Activated CD4-positive, alpha-beta T cell treated with anti-CD3 and anti-CD28 coated beads, Interleukin-10, Interleukin-2, amounts not matched to agents 100 ng/mL and 50 ng/mL, durations not matched to agents 16 hours and 8 hours (primary cell): ENCODE measurements at places on chromosomes 3 and 15.

GRCh38 chr15:24899795-24900194, 55.0 kb upstream of the SNRPN start:
- no peak for DNase-seq

DNA sequence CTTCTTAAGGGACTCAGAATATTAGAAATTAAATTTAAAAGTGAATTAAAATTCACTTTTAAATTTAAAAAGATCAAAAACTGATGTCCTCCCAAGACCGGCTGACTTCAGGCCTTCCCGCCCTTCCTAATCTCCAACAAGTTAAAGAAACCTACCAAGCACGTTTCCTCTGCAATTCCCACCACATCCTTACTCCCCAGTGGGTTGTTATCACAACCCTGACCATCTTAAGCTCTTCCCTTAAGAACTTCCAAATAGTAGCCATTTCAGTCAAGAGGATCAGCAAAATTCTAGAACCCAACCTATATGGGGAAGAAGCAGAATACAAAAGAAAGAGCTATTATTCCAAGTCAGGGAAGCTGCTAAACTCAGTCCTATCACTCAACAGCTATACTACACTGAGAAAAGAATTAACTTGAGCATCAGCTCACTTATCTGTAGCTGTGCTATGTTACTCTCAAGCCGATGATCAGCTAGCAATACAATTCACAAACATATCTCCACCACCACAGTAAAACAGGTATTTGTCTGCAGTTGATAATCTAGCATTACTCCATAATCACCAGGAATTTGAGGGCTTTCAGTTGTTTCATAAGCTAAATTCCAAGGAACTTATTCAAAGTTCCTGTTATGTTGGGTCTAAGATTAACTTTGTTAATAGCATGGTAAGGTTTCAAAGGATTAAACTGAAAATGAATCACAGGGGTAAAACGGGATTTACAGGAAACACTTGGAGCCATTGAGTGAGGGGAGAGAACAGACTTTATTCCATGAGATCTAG, 14.3 kb downstream of the ABCC5 start:
- DNase-seq, result no peak

GRCh38 chr3:170740726-170741591, 129.0 kb downstream of the RPL22L1 start:
- no peak for DNase-seq

DNA sequence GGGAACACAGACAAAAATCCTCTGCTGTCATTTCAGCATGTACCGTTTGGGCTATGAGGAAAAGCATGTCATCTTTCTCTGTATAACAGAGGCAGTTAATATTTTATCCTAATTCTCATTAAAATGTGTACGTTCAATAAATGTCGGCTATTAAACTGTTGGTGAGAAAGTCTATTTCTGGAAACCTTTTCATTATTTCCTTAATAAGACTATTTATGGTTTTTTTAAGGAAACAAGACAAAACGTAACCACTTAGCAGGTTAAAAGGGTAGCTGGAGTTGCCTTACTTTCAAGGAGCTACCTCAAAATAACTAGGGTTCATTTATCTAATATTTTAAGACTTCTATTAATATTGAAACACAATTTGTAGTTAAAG, 1.8 kb upstream of the STT3B start:
- no peak for DNase-seq

GRCh38 chr3:32757618-32758374, 60.0 kb upstream of the TRIM71 start:
- DNase-seq, result no peak

DNA sequence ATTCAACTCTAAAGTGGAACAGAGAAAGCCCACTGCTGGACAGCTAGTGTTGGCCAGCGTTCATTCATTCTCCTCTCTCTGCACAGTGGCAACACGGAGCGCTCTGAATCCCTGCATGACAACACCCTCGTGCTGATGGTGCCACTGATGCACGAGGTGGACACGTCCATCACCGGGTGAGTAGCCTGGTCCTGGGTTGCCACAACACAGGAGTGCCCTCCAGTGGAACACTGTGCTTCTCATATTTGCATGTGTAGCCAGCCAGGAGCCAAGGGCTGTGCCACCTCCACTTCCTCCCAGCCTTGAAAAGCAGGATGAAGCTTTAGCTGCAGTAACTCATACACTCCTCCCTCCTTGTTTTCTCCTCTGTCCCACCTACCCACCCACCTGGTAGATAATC, 120.0 kb upstream of the CTDSPL start:
- DNase-seq, result no peak

- DNase-seq, result no peak
These were observed 248.5 kb downstream of the TIGIT start for GRCh38 chr3:114542359-114542758.

GRCh38 chr3:59563072-59563605, 513.3 kb upstream of the CFAP20DC start:
- DNase-seq, result no peak

- peak; percentile 1 for DNase-seq
These were observed 584.8 kb downstream of the DIPK2A start for GRCh38 chr3:144556392-144556791.

DNA sequence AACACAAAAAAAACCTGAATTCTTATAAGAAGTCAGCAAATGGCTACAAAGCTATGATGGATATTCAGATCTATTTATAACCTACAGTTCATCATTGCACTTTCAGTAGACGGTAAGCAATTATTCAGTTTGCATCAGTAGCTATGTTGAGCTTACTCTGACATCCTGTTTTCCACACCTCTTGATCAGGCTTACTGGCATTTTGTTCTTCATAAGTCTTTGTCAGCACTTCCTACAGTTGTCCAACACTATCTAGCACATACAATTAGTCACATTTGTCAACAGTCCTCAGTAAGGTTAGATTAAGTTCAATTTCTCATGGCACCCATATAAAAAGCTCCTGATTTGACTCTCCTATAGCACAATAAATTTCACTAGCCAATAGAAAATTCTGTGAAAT, 71.2 kb upstream of the ST3GAL6 start:
- DNase-seq, result no peak

DNA sequence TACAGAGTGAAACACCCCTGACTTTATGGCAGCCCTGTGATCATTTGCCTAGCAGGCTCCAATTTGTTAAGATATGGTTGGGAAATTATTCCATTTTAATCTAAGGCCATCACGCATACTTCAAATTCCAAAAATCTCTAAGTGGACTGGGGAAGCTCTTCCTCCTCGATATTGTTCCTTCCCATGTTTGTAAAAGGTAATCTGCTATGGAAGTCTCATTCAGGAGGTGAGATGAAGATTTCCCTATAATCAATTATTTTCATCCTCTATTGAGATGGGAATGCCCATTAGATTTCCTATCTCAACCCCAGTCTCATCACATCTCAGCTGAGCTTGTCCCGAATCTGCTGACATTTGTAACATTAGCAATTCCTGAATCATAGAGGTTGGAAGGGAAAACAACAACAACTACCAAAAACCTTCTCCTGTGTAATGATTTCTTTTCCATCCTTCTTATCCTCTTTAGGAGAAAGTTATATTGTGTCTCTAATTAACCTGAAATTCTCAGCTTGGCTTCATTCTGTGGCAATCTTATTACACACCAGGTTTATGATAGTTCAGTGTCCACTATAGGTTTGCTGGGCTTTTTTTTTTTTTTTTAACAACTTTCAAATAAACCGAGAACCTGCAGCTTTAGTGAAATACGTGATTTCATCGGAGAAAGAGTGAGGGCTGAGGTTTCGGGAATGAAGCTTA, 2.2 kb upstream of the NR2F2 start:
- no peak for DNase-seq

GRCh38 chr3:183904833-183905780, 20.4 kb upstream of the PARL start:
- DNase-seq, result no peak

DNA sequence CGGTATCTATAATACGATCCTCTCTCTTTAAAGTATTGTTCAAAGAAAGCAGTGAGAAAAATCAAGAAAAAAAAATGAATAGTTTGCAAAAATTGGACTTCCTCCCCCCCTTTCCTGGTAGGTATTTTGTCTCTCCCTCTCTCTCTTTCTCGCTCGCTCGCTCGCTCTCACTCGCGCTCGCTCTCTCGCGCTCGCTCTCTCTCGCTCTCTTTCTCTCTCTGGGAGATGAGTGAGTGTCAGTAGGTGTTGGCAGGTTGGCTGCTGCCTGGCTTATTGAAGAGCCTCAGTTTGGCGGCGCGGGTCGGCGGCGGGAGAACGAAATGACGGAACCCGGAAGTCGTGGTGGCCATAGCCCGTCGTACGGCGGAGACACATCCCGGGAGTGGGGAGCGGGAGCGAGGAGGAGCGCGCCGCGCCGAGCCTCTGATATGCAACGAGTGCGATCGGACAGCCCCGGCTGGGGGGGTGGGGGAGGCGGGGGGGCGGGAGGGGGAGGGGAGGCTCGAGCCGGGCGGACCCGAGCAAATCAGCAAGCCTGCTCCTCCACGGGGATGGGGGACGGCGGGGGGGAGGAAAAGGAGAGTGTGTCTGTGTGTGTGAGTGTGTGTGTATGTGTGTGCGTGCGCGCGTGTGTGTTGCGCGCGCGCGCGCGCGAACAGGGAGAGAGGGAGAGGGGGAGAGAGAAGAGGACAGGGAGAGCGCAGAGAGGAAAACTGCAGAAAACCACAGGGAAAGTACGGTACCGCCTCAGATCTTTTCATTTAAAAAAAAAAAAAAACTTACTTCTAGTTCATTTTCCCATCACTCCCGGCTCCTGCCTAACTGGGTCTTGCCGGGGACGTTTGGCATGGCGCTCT, at the start of gene MEIS2:
MEIS2 (minus strand) TSS at position 441 of the 857 bp plus-strand sequence. CDS start 1,083 bp downstream, outside the sequence.
- peak; percentile 65 for DNase-seq

- DNase-seq, result no peak
These were observed 6.0 kb downstream of the KLF15 start for GRCh38 chr3:126351086-126351770.

GRCh38 chr15:71337197-71337845, 222.1 kb downstream of the THSD4 start:
- DNase-seq, result no peak

DNA sequence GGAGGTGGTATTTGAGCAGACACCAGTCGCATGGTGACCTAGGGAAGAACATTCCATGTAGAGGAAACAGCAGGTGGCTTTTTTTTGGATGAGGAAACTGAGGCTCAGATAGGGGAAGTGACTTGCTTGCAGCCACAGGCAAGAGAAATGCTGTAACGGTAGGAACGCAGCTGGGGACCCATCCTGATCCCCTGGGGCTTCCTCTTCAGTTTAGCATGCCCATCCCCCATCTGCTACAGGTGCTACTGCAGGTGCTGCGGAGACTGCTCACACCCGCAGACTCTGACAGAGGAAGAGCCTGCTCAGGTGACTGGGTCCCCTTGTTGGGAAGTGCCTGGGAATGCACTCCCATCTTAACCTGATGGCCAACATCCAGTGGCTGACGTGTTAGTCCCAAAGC, 55.4 kb upstream of the SEC13 start:
- no peak for DNase-seq

DNA sequence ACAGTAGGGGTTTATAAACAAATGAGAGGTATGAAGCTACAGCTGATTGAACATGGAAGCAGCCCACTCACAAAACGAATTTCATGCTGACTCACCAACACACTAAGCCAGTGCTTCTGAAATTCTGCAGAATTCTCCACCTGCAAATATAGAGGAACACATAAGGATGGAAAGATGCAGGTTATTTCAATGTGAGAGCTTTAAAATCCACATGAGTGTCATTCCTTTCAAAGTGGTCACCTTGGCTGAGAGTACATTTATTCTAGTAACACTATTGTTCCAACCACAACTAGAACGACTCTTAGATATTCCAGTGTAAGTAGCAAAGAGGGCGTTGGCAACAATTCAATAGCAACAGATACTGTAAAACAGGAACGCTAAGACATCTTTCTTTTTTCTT, 189.9 kb upstream of the TSC22D2 start:
- DNase-seq, result no peak

DNA sequence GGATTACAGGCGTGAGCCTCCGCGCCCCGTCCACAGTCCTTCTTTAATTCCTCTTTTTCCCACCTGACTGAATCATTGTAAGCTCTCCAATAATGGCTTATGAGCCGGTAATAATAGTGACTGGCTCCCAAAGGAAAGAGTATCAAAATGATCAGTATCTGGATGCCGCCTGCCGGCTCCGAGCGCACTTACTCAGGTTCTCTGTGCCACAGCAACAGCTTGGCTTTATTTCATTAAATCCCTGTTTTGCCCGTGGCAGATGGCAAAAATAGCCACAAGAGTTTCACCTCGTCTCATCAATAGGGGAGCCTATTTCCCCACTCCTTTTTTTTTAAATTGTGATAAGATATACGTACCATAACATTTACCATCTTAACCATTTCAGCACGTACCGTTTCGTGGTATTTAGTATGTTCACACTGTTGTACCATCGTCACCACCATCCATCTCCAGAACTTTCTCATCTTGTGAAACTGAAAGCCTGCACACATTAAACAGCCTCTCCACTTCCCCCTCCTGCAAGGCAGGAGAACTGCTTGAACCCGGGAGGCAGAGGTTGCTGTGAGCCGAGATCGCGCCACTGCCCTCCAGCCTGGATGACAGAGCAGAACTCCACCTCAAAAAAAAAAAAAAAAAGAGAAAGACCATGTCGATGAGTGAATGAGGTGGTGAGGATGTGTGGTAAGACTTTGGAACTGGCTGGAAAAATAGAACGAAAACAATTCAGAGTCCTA, 80.7 kb upstream of the DLG1 start:
- DNase-seq, result peak; percentile 20

GRCh38 chr3:61831973-61832372, 270.6 kb downstream of the PTPRG start:
- no peak for DNase-seq

DNA sequence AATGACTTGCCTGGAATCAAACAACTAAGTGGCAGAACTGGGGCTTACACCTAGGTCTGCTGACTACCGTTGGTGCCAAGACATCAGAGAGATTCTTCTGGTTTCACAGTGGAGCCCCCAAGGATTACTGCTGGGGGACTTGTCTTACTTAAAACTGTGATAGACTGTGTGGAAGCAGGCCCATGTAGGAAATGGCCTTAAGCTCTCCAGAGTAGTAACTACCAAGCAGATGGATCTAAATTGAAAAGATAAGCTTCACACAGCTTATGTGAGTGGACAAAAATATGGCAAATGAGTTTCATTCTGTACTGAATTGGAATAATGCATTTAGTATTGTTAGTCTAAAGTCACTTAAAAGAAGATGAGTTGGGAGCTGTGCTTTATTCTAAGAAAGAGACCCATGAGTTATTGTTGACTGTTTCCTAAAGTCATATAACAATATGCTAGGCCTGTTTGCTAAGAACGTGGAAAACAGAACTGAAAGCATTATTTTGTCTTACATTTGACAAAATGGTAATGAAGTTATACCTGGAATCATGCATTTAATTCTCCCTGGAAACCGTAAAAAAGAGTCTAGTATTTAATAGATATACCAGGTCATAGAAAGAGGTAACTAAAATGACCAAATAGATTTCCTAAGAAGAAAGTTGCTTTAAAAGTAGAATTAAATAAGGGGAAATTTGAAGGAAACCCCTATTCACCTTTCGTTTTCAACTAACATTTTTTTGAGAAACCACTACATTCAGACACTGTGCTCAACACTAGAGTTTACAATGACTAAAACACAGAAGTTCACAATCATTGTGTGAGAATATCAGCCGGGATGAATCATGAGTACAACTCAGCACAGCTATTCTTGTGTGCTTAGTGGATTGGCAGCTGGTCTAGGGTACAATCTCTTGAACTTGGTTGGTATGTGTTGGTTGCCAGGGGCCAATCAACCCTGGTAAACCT, 13.0 kb upstream of the MAPK6 start:
- peak; percentile 94 for DNase-seq
